ENCODE measurements at places on chromosomes 2 and 18.

- no peak for DNase-seq
Measured at GRCh38 chr18:80171054-80171872, 62.2 kb downstream of the ADNP2 start.

DNA sequence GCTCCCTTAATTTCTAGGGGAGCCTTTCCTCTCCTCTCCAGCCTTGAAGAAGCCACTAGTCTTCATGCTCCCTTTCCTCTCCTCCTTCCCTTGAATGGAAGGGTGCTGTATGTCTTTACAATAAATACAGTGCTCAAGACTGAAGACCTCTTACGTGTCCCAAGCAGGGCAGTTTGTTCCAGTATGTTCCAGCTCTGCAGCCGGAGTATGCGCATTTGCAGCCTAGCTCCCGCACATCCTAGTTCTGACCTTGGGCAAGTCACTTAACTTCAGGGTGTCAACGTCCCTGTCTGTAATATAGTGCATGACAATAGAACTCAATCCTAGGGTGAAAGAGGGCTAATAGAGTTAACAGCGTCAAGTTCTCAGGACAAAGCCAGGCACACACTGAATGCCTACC is 208.0 kb downstream of the HAUS1 start:
- no peak for DNase-seq

- DNase-seq, result no peak
Measured at GRCh38 chr2:86000131-86000937, 105.4 kb downstream of the POLR1A start.

DNA sequence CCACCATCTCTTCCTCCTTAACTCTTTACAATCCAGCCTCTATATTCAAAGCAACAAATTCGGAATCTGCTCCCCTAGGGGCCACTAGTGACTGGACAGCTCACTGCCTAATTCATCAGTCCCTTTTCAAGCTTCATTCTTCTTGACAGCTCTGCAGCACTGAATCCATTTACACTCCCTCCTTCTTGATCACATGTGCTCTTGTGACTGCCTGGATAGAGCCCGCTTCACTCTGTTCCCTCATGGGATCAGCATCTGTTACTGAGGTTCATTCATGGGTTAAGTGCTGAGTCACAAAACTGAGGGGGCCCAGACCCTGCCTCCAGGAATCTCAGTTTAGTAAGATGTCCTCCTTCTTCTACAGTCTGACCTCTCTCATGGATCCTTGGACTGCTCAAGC is 81.5 kb downstream of the CYRIA start:
- no peak for DNase-seq

DNA sequence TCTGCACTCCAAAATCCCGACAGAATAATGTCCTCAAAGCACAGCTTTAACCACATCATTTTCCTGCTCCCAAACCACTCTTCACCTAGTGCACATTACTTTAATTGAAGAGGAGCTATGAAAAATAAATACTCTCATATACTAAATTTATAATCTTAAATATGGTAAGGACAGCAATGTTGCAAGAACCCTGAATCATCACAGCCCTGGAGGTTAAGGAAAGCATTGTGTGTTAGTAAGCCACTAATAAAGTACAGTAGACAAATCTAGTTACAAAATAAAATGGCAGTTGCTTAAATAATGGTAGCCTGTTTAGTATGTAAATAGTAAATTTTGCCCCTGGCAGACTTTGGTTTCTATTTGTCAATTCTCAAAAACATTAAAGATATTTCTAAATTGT is 27.0 kb upstream of the CCDC178 start:
- DNase-seq, result no peak

- DNase-seq, result no peak
Measured at GRCh38 chr2:234290671-234291070, 206.2 kb downstream of the ARL4C start.

Measured in right renal pelvis (tissue), 4 donors.